H7 (cell line): ENCODE measurements at places on chromosomes 16 and 17. TPM values are rescaled to one million over a fixed set of nuclear protein-coding genes. Genes with fewer than 3 reads are reported as not detected.

DNA sequence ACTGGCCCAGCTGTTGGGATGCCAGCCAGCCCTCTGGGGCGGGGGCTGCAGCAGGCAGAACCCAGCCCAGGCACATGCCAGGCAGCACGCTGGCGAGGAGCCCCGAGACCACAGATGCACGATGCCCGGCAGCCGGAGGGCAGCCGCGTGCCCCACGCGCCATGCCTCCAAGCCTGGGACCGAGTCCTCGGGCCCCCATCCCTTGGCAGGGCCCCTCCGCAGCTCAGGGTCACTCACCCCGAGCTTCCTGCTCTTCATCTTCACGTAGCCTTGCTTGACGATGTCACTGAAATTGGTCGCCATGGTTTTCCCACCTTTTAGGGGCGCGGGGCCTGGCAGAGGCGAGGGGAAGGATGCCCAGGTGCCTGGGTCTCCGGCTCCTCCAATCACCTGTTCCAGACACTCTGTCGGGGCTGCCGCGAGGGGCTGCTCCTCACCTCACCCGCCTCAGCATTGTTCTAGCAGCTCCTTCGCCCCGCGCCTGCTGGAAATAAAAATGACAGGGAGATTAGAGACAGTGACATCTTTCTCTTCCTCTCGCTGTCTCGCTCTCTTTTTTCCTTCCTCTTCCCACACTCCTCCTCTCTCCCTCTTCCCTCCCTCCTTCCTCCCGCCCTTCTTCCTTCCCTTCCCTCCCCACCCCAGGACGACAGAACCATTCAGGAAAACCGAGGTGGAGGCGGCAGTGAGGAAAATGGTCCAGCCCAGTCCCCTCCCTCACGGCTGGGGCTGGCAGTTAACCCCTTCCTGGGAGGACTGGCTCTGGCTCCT is 6.9 kb downstream of the DOK4 start:
- peak; percentile 93 for DNase-seq

GRCh38 chr16:85736921-85737320 is 14.0 kb downstream of the C16orf74 start:
- no peak for DNase-seq

ALKBH5 gene
- total RNA-seq, result 101 and 103 TPM in 2 replicates

DNA sequence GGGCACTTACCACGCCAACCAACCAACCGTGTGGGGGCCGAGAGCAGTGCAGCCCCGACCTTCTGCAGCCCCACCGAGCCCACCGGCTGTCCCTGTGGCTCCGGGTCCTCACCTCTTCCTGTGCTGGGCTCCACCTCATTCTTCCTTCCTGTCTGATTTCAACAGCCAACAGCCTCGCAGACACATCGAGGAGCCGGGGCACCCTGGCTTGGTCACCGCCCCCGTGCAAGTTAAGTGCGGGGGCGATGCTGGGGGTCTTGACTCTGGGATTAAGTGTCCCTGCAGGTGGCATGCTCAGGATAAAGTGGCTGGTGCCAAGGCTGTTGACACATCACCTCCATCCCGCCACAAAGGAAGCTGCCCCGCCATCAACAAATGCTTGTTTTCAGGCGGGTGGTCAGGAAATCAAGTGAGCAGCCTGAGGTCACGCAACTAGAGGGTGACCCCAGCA is at the start of gene NLRC3:
Gene NLRC3, minus strand, starts transcription at position 102 of the 451 bp plus-strand sequence. CDS start 12,367 bp downstream, outside the sequence.
- peak; percentile 61 for DNase-seq

TMEM204 gene
- 0.42 TPM in 1 of 2 replicates, not detected in the other for total RNA-seq

DNA sequence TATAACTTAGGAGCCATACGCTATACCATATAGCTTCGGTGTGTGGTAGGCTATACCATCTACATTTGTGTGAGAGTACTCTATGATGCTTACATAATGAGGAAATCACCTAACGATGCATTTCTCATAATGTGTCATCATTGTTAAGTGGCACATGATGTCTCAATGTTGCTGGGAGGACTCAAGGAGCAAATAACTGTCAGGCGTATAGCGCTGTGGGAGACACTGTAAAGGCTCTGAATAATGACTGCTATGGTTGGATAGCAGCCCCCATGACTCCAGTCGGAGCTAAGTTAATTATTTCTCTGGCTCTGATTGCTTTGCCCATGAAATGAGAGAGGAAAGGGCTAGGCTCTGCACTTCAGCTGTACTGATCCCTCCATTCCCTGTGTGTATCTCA is 197.2 kb downstream of the RGS9 start:
- no peak for DNase-seq

STX1B gene
- 1.3 and 4.1 TPM in 2 replicates for total RNA-seq

PIPOX gene
- 17.4 and 26.4 TPM in 2 replicates for total RNA-seq

HIC1 gene
- 0.03 and 0.63 TPM in 2 replicates for total RNA-seq

ACSM2A gene
- not detected in 2 replicates for total RNA-seq

KRT28 gene
- total RNA-seq, result not detected in 2 replicates

DNA sequence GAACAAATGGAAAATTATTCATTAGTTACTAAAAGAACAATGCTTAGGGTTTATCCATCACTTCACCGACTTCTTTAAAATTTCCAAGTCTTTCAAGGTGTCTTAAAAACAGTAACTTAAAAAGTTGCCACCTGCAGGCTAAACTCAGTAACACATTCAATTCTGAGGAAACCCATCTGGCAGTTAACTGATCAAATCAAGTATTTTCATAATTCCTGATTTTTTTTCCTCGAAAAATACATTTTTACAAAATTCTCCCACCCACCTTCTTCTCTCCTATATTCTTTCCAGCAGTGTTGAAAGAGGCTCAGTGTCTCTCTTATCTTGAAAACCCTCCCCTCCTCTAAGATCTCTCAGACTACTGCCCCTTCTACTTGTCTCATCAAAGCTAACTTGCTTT is 29.9 kb downstream of the PARN start:
- peak; percentile 53 for DNase-seq

RAB34 gene
- total RNA-seq, result 209 and 284 TPM in 2 replicates

GRCh38 chr16:29023279-29024277 is 38.7 kb downstream of the LAT start:
- DNase-seq, result no peak

SDR42E1 gene
- 0.10 TPM in 1 of 2 replicates, not detected in the other for total RNA-seq
